Astrocyte of the hippocampus (primary cell): ENCODE measurements at places on chromosomes 11 and 22.
A peak's percentile ranks its signal among the peaks of the same experiment; 100 is the strongest.

- no peak for DNase-seq
Observed at GRCh38 chr11:92975285-92975684, 5.8 kb downstream of the MTNR1B start.

DNA sequence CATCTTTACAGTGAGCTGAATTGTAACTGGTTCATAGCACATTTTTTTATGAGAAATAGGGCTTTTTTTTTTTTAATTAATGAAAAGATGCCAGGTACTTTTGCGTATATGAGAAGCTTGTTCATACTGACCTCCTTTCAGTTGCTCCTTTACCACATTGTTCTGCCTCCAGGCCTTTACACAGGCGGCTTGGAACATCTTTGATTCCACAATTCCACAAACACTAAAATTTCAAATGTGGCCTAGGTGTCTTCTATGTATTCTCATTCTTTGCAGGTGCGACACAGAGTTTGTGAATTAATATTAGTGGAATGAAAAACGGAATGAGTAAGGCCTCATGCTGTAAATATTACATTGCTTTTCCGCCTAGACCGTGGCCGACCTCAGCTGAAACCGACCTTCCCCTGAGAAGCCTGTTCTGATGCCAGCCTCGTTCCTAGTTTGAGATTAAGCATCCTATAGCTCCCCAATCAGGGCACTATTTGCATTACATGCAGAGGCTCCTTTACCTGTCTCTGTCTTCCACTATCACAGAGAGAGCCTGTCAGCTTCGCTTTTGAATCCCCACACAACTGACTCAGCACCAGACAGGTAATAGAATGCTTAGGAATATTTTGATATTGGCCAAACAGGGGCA, 125.8 kb downstream of the LDLRAD3 start:
- no peak for DNase-seq

GRCh38 chr11:132080127-132080526, 709.7 kb downstream of the NTM start:
- no peak for DNase-seq

GRCh38 chr22:43313244-43313889, 29.8 kb downstream of the SCUBE1 start:
- DNase-seq = no peak

- DNase-seq = peak; percentile 56
Observed at GRCh38 chr11:2099516-2100349, 39.5 kb downstream of the IGF2 start.

- DNase-seq = peak; percentile 95
Observed at GRCh38 chr11:132064987-132065620, 694.7 kb downstream of the NTM start.

- no peak for DNase-seq
Observed at GRCh38 chr11:134152696-134153095, 71.1 kb downstream of the NCAPD3 start.

DNA sequence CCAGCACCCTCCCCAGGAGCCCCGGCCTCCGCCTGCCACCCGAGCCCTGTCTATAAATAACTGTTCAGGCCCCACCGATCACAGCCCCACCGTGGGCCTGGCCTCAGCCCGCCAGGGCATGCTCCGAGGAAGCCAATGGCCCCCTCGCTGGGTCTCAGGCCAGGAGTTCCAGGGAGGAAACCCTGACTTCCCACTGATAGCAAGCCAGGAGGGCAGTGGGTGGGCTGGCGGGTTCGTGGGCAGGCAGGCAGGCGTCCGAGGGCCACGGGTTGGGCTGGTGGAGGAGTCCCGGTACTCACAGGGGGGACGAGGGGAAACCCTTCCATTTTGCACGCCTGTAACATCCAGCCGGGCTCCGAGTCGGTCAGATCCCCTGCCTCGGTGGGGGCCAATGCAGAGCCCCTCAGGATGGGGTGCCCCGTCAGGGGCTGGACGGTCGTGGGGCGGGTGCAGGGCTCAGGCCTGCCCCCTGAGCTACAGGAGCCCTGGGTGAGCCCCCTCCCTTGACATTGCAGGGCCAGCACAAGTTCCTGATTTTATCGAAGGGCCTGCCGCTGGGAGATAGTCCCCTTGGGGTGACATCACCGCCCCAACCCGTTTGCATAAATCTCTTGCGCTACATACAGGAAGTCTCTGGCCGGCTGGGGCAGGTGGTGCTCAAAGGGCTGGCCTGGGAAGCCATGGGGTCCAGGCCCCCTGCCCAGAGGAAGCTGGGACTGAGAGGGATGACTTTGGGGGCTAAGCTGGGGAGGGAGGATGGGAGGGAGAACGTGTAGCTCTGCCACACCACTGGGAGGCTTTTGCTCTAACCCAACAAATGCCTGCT, at the start of gene SPI1:
TSS of gene SPI1 (minus strand) at position 538 of the 826 bp plus-strand sequence. CDS start at position 344, 194 bp downstream.
- no peak for DNase-seq

GRCh38 chr11:29310725-29311342, 706.0 kb downstream of the KCNA4 start:
- DNase-seq = no peak

- no peak for DNase-seq
Observed at GRCh38 chr22:25125693-25126357, 73.8 kb upstream of the CRYBB3 start.

GRCh38 chr11:36622431-36623136, 24.5 kb upstream of the RAG2 start:
- peak; percentile 62 for DNase-seq

GRCh38 chr11:68832476-68833181, 9.1 kb downstream of the CPT1A start:
- no peak for DNase-seq

GRCh38 chr22:33057363-33057995, 702 bp downstream of the SYN3 start:
- DNase-seq = no peak

DNA sequence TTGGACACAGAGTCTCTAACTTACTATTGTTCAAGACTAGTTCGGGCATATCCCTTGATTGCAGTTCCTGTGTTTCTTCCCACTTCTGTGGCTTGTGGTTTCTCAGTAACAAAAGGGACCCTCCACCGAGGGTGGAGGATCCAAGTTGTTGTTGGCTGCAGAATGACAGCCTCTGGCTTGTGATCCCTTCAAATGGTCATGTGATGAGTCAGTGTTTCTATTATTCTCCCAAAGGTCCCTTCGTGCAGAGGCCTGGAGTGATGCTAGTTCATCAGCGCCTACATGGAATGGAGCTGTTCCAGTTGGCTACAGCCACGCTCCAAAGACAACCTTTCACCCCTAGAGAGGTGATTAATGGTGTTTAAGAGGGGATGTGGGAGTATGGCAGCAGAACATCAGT, 2.6 kb upstream of the VWCE start:
- peak; percentile 97 for DNase-seq

DNA sequence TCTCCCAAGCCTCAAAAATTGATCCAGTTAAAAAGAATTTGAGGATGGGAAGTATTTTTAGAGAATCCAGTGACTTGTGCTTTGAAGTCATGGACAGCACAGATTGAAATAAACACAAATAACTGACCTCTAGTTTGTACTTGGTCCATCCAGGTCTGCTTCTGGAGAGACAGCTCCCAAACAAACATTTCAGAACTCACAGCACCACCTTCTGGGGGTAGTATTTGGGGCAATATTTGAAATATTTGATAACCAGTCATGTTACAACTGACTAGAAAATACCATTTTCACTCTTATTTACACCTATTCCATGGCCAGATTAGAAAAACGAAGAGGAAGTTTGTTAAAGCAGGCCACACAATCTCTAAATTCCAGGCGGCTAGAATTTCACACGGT, 56.2 kb downstream of the CTSC start:
- no peak for DNase-seq

DNA sequence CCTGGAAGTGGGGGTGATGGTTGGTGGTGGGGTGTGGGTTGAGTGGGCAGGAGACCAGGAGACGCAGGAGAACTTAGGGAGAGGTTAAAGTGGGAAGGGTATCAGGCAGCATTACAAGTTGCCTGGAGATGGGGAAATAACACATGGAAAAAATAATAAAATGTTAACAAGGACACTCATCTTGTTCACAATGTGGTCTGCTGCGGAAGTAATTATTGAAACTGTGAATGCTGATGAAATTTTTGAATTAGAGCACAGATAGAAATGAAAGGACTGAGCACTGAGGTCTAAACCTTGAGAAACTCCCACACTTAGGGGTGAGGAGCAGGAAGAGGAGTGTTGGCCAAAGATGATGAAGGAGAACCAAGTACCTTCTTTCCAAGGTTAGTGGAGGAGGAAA, 346.0 kb upstream of the PLET1 start:
- no peak for DNase-seq

- no peak for DNase-seq
Observed at GRCh38 chr11:1842149-1843097, 3.6 kb downstream of the TNNI2 start.

DNA sequence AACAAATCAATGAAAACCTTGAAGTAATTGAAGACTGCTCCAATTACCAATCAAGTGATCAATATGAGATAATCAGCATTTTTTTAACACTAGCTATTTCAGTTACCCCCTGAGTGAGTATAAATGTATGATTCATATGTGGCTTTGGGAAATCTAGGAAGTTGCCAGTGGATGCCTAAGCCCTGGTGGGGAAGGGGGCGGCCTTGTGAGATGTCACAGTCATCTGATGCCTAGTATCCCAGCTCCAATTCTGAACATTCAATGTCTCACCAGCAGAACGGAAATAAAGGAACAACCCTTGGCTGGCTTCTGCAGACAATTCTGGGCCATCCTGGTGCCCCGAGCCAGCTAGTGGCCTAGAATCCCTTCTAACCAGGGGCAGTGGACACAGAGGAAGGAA, 58.5 kb upstream of the TIMP3 start:
- DNase-seq = no peak

DNA sequence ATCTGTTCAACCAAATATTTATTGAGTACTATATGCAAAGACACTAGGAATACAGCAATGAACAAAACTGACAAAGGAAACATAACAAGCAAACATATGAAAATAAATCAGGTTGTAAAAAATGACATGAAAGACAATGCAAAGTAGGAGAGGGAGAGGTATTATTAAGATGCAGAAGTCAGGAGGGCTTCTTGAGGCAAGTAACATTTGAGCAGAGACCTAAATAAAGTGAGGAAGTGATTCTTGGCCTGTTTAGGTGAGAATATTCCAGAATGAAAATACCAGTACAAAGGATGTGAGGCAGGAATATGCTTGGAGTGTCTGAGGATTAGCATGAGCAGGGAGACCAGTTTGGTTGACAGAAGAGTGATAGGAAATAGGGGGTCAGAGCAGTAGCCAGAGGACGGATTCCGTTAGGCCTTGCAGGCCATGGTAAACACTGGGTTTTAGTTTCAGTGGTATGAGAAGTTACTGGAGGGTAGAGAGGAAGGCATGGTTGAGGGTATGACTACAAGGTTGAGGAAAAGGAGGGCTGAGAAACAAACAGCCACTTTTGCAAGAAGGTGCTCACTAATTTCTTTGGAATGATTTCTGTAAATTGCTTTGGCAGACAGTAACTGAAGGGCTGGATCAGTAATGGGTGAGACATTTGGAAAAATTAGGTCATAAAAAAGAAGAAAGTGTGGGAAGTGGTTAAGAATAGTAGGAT, 191.9 kb downstream of the SWAP70 start:
- DNase-seq = no peak

GRCh38 chr22:49719046-49719445, 108.6 kb downstream of the BRD1 start:
- DNase-seq = no peak

GRCh38 chr11:13923716-13924650, 38.5 kb upstream of the SPON1 start:
- DNase-seq = no peak

DNA sequence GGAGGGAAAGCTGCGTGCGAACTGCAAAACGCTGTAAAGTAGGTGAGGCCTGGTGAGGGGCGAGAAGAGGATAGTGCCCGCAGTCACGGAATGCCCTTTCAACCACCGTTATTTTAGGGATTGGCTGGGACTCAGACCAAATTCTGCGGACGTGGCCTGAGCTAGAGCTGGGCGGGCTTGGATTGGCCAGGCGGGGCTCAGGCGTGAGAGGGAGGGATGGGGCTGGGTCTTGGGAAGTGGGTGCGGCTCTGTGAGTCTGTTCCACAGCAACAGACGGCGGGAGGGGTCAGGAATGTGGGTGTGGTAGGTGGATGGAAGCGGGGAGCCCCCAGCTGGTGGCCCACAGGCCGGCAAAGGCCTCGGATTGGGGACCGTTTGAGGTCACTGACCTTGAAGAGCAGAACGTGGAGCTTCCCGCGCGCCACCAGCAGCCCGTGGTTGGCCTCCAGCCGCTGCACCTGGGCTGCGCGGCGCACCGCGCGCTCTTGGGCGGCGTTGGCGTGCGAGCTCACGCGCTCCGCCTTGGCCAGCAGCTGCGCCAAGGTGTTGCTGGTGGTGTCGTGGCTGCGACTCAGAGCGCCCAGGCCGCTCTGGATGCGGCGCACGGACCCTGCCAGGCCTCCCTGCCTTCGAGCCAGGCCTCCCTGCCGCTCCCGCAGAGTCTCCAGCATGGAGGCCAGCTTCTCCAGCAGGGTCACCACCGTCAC, 444 bp downstream of the CAVIN3 start:
- DNase-seq = peak; percentile 87

GRCh38 chr11:17686231-17686980, 33.0 kb upstream of the MYOD1 start:
- peak; percentile 14 for DNase-seq

DNA sequence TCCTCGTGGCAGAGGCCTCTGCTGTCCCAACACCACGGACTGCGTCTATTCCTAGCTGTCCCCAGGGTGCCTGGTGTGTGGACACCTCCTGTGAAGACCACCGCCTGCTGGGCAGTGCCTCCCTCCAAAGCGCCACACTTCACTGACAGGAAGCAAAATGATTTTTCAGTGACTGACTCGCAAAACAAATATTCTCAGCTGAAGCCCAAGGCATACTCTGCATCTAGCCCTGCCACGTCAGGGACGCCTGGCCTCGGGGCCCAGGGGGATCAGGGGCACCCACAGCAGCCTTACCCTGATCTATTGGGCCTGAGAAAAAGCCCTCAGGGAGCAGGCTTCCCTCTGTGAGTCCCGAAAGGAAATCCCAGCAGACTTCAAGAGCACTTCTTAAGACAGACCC, 2.2 kb downstream of the BRD1 start:
- DNase-seq = peak; percentile 49

DNA sequence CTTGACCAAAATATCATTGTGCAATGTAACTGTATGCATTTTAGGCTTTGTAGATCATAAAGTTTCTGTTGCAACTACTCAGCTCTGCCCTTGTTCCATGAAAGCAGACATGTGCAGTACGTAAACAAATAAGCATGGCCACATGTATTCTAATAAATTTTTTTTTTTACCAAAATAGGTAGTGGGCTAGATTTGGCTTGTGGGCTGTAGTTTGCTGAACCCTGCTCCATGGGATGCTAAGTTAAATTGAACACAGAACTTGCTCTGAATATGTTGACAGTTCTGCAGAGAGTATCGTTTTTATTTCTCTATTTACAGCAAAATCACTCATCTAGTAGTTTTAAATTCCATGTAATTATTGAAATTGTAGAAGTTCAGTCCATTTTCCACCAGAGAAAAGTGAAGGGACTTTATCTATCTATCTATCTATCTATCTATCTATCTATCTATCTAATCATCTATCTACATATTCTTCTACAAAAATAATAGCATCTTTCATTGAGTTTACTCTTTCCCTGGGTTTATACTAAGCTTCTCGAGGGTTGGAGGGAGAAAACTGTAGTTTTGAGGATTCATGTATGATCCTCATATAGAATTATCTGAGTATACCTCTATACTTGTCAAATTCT, 9.5 kb upstream of the OOSP4A start:
- DNase-seq = no peak
